ENCODE measurements at places on chromosomes 7 and 10.

DNA sequence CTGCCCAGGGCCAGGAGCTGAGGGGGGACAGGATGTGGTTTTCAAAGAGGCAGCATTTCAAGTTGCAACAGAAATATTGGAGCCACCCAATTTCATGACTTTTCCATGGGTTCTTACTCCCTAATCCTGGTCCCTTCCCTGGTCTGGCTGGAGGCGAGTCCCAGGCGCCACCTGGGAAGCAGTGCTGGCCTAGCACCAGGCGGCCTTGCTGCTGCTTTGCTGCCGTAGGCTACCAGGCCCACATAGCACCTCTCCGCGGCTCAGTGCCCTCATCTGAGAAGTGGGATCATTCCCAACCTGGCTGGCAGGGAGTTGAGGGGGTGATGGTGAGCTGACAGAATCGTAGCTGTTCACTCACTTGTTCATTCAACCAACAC is 33.7 kb downstream of the ZMIZ1 start:
- no peak for DNase-seq

GRCh38 chr7:156236181-156236889 is 404.2 kb upstream of the RNF32 start:
- DNase-seq = no peak

DNA sequence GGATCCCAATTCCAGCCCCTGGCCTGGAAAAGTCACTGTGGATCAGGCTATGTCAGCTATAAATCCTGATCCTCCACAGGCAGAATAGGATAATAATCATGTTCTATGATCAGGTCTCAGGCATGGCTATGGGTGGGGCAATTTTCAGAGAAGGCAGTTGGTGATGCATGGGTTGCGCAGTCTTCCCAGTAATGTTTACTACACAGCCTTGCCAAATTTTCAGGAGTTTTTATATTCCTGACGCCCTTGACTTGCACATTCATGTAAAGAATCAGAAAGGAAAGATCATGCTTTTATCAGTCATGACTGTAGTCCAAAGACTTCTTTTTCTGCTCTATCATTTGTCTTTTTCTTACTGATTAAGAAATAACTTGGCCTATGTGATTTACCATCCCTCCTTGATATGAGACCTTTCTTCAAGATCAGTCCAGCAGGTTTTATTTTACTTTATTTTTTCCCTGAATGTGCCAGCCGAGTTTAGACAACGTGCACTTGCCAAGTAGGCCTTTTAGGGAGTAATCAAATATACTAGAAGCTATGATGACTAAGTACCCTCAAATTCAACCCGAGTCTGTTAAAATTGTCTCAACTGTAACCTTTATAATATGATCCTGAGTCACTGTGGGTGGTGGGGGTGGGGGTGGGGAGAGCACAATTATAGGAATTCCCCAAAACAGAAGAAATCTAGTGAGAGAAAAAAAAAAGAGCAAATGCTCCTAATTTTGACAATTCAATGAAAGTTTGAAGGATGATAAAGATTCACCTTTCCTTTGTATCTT is 31.9 kb downstream of the ARL4A start:
- no peak for DNase-seq

- DNase-seq = no peak
These were observed 675.6 kb downstream of the REEP3 start for GRCh38 chr10:64196638-64197315.
